DND-41 (cell line): ENCODE measurements at places on chromosomes 11 and 22.

DNA sequence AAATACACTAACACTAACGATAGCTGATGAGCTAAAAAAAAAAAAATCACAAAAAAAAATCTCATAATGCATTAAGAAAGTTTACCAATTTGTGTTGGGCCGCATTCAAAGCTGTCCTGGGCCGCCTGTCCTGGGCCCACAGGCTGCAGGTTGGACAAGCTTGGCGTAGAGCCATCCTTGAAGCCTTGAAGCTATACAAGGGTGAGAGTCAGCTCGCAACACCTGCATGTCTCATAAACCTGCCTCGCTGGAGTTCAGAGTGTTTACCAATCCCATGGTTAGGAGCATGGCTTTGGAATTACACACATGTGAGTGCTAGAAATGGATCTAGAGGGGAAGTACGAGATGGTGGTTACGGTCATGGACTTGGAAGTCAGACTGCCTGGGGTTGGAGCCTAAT lies 453.7 kb downstream of the INSC start:
- no peak for DNase-seq

GRCh38 chr11:11770921-11771486 lies 70.8 kb upstream of the USP47 start:
- DNase-seq, result no peak

GRCh38 chr11:69002110-69002569 lies 10.9 kb downstream of the MRGPRF start:
- no peak for DNase-seq

GRCh38 chr22:37854946-37855345 lies 5.7 kb downstream of the EIF3L start:
- DNase-seq, result no peak

- DNase-seq, result peak; percentile 87
Observed at GRCh38 chr11:47359586-47359985, 7.1 kb upstream of the MYBPC3 start.

DNA sequence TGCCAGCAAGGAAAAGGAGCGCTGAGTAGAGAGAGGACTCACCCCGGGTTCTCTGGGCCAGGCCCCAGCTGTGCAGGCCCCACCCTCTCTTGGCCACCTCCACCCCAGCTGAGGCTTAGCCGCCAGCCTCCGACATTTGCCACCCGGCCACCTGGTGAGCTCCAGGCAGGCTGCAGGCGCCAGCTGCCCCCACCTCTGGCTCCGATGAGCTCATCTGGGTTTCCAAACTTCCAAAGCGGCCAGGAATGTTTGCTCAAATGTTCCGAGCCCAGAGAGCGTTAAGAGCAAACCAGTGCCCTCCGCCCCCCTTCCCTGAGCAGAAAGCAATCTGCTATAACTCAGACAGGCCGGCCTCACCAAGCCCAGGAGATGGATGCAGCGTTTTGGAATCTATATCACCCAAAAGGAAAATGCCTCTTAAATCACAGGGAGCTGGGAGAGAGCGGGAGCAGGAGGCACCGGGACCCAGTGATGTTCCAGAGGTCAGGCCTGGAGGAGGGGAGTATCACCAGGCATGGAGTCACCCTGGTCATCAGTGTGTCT lies 9.1 kb upstream of the MN1 start:
- DNase-seq, result no peak

- DNase-seq, result no peak
Observed at GRCh38 chr11:115087791-115088190, 409.5 kb downstream of the NXPE2 start.

GRCh38 chr11:45385844-45386243 lies 99.7 kb upstream of the SYT13 start:
- no peak for DNase-seq

DNA sequence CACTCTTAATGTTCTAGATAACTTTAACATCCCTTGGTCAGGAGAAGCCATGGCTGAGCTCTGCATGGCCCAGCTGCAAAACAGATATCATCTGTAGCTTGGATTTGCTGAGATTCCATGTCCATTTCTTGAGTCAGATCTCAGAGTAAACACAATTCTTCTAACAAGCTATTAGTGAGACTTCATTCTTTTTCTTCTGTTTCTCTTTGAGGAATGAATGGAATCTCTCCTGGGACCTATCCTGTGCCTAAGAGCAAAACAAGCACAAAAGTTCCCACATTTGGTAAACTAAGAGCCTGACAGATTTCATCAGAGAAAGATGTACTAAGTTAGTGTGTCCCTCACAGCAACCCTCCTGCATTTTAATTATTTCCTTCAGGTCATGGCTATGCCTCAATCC lies 142.8 kb downstream of the MAML2 start:
- no peak for DNase-seq

DNA sequence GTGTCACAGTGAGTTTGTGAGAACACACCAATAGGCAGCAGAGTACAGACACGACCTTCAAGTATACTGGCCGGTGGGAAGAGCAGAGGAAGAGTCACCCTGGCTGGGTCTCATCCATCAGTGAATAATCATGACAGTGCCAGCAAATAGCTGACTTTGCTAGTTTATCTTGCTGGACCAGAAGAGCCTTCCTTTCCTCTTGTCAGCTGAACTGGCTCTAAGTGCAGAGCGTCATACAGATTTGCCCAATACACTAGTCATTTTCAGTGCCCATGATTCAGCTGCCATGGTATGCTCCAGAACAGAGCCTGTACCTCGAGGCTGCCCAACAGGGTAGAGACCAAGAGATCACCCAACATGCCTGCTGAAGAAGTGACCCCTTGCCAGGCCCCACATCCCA lies 82.9 kb upstream of the TBCEL start:
- DNase-seq, result no peak
